ENCODE measurements at places on chromosomes 11 and 22.

GRCh38 chr22:32544953-32545558 is 70.4 kb downstream of the FBXO7 start:
- DNase-seq: no peak

GRCh38 chr22:45612451-45612901 is 59.2 kb upstream of the ATXN10 start:
- no peak for DNase-seq

- DNase-seq: no peak
Observed at GRCh38 chr11:122720107-122720881, 64.8 kb downstream of the UBASH3B start.

- DNase-seq: no peak
Observed at GRCh38 chr11:78607696-78608095, 33.0 kb upstream of the NARS2 start.

GRCh38 chr11:121780971-121781370 is 328.2 kb upstream of the SORL1-AS1 start:
- DNase-seq: no peak

GRCh38 chr11:71940561-71941219 is 11.8 kb downstream of the RNF121 start:
- no peak for DNase-seq

DNA sequence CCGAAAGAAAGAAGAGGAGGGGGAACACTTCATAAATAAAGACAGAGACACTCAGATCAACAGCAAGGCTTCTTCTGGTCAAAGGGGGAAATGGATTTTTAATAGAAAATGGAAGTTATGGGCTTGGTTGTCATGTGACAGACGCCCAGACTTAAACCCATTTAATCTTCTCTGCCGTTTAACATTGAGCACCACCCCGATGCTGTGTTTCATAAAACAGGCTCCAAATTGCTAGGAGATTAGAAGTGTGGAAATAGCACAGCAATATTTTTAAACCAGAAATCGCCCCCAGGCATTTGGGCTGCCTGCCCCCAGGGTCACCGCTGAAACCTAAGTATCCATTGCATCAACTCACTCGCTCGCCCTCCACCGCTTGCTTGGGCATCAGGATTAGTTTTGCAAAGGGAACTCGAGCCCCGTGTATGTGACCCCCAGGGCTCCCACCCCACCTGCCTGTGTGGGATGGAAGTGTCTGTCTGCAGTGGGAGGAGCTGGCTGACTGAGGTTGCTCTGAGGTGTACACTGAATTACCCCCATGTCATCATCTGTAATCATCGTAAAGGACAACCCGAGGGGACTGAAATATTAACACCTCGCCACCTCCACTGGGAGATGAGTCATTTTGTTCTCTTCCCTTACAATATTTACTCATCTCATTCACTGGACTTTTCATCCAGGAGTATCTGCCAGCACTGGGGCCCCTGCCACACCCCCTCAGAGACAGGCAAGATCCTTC is 10.7 kb downstream of the DSCAML1 start:
- DNase-seq: no peak

DNA sequence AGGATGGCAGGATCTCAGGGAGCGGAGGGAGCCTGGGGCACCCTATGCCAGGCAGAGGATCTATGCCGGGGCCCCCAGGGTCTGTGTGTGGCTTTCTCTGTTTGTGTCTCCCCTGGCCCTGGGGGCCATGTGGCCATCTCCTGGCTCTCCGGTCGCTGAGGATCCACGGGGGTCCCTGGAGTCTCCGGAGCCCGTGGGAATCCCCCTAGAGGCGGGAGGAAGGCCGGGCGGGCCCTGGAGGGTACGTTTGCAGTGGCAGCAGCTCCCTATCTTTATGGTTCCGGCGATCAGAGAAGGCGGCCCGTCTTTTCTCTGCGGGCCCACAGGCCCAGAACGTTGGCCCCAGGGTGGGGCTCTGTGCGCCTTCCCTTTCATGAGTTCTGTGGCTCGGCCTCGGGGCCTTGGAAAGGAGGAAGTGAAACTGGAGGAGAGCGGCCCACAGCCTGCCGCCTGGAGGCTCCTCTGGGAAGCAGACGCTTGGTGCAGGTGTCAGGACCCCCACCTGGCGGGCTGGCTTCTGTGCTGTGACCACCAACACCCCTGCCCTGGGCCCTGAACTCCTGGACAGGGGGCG is 82.1 kb downstream of the KCNQ1 start:
- no peak for DNase-seq

- DNase-seq: no peak
Observed at GRCh38 chr22:42389143-42389542, 43.1 kb downstream of the NFAM1 start.

- no peak for DNase-seq
Observed at GRCh38 chr22:35634015-35634414, 14.2 kb upstream of the APOL6 start.

All from T follicular helper cell (primary cell).